ENCODE measurements at places on chromosomes 2 and 18.

DNA sequence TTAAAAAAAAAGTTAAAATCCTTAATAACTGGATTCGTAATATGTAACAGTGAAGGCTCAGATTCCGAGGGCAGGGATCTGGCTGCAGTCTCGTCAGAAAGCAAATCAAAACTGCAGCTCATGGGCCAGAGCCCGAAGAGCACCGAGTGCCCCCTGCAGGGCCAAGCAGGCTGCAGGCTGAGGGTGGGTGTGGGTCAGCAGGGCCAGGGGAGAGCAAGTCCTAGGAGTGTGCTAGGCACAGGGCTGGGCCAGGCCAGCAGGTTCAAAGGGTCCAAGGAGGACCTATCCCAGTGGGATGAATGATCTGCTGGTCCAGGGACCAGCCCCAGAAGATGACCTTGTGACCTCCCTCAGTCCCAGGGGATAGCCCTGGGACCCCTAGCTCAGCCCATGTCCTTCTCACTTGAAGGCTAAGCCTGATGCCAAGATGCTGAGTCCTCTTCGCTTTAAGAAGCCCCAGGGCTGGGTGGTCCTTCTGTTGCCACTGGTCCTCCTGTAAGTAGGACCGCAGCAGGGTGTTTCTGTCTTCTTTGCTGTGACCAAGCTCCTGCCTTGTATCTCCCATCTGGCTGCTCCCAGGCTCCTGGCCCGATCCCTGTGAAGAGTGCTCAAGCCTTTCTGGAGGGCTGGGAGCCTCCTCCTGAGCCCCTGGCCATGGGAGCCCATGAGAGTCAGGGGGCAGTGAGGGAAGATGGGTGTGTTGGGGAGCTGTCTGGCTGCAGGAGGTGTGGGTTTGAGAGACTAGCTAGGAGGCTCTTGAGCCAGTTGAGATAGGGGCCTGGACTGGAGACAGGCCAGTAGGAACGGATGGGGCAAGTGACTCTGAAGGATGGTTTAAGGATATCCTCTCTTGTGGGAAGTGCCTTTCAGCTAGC is 150.7 kb downstream of the DYSF start:
- DNase-seq: no peak

- DNase-seq: peak; percentile 37
Observed at GRCh38 chr2:216492597-216493333, 5.9 kb upstream of the RPL37A start.

DNA sequence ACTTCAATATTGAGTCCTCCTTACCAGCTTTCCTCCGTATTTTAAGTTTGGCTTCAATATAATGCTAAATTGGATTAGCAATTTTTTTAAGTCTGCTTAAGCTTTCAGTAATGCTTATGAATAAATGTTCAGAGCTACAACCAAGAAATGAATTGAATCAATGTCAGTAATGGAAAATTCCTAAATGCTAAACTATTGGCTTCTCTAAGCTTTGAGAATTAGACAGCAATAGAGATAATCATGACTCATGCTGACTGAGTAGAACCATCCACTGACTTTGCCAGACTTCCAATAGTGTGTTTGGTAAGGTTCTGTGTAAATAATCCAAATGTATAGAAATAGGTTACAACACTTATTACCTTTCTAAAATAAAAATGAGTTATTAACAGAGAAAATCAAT is 8.9 kb upstream of the PDE1A start:
- no peak for DNase-seq

- DNase-seq: no peak
Observed at GRCh38 chr2:10329880-10330699, 27.4 kb downstream of the HPCAL1 start.

Measured in GM12865 (cell line).